Central memory CD4-positive, alpha-beta T cell (primary cell): ENCODE measurements at places on chromosomes 13 and 19.

- no peak for DNase-seq
Observed at GRCh38 chr19:12247644-12248222, 47.0 kb downstream of the ZNF44 start.

DNA sequence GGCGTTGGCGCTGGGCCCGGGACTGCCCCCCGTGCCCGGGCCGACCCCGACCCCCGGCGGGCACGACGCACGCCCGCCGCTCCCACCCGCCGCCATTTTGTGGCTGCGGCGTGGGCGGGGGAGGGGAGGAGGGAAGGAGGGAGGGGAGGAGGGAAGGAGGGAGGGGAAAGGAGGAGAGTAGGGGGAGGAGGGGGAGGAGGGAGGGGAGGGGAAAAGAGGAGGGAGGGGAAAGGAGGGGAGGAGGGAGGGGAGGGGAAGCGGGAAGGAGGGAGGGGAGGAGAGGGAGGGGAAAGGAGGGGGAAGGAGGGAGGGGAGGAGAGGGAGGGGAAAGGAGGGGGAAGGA is at the start of gene BTBD2:
TSS of gene BTBD2 (minus strand) at position 107 of the 343 bp plus-strand sequence. CDS start at position 96, 11 bp downstream.
- DNase-seq, result peak; percentile 24

DNA sequence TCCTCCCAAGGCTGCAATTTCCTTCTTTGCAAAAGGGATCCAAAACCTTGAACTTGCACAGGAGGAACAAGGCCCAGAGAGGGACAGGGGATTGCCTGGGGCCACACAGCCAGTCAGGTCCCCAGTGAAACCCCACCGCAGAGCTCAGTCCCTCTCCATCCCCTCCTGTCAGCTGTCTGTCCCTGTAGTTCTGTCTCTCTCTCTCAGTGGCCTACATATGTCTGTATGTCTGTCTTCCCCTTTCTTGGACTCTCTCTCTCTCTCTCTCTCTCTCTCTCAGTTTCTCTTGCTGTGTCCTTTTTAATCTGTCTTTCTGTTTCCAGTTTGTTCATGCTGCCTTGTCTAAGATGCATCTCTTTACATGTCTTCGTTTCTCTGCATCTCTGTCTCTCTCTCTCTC is 11.5 kb downstream of the CEACAM19 start:
- DNase-seq, result no peak

DNA sequence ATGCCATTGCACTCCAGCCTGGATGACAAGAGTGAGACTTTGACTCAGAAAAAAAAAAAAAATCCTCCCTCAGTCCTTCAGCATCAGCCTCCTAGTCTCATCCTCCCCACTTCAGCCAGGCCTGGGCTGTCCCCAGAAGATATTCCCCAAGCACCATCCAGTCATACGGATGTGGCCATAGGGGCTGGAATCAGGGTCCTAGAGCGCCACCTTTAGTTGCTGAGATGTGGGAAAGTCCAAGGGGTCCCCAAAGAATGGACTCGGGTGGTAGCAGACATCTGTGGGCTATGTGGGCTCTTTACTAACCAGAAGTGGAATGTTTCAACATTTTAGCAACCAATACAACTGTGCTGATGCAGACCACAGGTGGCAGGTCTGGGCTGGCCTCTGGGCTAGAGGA is 3.1 kb upstream of the TYROBP start:
- no peak for DNase-seq

DNA sequence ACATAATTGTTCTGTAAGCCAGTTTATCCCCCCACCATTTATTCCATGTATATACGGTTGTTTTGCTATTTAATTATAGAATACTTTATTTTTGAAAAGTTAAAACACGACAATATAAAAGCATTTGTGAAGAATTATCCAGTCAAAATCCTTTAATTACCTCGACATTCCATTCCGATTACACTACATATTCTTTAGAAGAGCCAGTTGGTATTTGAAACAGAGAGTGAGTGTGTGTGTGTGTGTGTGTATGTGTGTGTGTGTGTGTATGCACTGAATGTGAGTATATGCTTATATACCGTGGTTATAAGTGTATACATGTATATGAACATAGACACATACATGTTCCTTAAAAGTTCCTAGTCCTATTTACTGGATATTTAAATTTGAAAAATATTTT is 87.8 kb upstream of the KLF5 start:
- no peak for DNase-seq

DNA sequence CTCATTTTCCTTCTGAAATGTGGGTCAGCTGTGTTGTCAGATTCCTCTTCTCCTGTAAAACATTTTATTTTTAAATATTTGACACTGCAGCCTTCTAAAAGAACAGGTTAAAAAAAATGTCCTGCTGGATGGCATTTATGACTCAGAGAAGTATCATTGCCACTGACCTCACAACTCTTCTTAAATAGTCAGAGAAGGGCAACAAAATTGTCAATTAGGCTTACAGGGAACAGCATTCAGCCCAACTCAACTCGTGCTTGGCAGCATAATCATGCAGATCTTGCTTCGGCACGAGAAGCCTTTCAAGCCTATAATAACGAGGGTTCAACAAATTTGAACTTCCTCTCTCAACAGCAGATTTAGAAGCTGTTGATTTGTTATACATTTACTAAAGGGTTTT is 296.7 kb upstream of the DACH1 start:
- no peak for DNase-seq

- DNase-seq, result no peak
Observed at GRCh38 chr19:46186717-46187101, 38.7 kb downstream of the IGFL2 start.

- DNase-seq, result no peak
Observed at GRCh38 chr13:109680930-109681329, 105.5 kb downstream of the IRS2 start.

- no peak for DNase-seq
Observed at GRCh38 chr19:50646074-50646807, 3.0 kb upstream of the C19orf81 start.

GRCh38 chr13:111252446-111253364 is 67.7 kb upstream of the TEX29 start:
- no peak for DNase-seq

DNA sequence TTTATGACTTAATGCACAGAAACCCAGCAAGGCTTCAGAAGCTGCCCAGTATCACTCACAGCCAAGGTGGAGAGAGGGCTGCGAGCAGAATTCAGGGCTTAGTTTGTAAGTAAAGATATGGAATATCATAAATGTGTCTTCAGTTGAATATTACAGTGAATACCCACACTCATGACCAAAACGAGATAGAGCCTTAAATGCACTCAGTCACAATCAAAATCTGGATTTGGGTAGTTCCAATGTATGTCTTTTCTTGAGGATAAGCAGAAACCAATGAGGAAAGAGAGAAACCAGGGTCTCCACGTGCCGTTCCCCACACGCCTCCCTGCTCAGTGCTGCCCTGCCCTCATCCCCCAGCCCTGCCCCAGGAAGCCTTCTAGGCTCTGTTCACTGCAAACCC is 94.9 kb downstream of the ZIC5 start:
- no peak for DNase-seq

GRCh38 chr19:13748169-13748828 is 16.0 kb upstream of the MRI1 start:
- DNase-seq, result no peak

DNA sequence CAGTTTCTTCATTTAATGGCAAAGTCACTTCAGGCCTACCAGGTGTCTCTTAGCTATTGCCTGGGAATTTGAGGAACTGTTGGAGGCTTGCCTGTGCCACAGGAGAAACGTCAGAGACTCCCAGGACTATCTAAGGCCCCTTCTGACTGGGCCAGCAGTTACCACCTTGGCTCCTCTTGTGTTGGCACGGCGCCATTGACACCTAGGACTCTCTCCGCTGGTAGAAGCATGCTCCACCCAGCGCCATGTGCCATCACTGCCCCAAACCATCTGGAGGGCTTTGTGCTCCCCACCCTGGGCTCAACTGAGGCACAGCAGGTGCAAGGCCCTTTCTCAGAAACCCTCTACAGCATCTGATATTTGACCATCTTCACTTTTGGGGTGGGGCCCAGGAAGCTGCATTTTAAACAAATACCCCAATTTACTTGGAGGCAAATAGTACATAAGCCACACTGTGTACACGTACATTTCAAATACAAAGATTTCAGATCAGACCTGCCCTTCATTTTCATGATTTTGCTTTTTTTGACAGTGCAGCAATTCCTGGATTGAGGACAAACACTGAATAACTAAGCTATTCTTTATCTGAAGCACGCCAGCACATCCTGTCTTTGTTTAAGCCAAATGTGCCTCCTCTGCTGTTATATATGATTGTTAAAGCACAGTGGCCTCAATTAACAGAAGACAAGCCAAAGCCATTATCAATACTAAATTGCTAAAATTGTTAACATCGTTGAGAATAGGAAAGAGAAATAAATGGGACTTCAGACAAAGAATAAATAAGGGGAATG is 59.9 kb upstream of the TPP2 start:
- DNase-seq, result no peak

- DNase-seq, result no peak
Observed at GRCh38 chr19:33063753-33064457, 783 bp downstream of the RHPN2 start.

- DNase-seq, result no peak
Observed at GRCh38 chr13:50993934-50994333, 84.3 kb downstream of the RNASEH2B start.

GRCh38 chr13:44206434-44206833 is 167.2 kb upstream of the SERP2 start:
- no peak for DNase-seq

DNA sequence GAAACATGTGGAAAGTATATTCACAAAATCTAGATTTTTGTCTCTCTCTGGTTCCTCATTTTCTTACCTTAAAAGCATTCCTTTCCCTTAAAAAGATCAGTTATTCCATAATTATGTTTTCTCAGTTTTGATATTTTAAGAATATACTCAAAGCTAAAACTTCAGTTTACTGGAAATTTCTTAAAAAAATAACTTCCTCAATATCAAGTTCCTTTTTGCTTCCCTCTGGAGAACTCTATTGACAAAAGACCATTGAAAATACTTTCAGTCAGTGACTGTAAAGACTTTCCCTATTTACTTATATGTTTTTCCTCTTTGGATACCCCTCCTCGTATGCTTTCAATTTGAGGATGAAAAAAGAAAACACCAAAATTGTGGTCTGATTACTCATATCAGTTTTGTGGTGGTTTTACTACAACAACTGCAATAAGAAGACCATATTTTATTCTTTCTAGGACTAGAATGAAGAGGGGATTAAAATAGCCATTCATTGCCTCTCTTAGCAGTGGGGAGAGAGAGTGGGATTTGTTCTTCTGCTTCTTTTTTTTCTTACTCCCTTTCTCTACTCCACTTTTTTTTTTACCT is 113.2 kb downstream of the ESD start:
- DNase-seq, result no peak

DNA sequence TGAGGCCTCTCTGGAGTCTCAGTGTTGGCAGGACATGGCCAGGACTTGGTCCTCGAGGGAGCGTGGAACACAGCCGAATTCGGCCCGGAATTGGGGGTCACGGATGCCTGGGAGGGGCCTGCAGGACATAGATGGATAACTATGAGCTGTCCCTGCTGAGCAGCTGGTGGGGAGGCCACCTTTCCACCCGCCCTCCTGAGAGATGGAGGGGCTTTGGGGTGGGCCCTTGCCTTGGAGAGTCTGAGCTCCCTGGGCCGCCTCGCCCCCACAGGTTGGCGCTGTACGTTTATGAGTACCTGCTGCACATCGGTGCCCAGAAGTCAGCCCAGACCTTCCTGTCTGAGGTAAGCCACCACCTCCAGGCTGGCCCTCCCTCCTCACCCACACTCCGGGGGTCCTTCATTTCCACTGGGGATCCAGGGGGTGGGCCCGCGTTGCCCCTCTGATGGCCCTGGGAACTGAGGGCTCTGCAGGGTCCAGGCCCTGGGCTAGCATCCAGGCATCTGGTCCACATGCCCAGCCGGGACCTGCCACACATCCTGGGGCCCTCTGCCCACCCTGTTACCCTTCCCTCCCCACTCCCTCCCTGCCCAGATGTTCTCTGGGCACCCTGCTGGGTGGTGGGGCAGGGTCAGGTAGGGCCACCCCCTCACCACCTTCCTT is 8.0 kb downstream of the SSBP4 start:
- no peak for DNase-seq

- DNase-seq, result no peak
Observed at GRCh38 chr19:46494941-46495785, 504 bp downstream of the PNMA8B start.

DNA sequence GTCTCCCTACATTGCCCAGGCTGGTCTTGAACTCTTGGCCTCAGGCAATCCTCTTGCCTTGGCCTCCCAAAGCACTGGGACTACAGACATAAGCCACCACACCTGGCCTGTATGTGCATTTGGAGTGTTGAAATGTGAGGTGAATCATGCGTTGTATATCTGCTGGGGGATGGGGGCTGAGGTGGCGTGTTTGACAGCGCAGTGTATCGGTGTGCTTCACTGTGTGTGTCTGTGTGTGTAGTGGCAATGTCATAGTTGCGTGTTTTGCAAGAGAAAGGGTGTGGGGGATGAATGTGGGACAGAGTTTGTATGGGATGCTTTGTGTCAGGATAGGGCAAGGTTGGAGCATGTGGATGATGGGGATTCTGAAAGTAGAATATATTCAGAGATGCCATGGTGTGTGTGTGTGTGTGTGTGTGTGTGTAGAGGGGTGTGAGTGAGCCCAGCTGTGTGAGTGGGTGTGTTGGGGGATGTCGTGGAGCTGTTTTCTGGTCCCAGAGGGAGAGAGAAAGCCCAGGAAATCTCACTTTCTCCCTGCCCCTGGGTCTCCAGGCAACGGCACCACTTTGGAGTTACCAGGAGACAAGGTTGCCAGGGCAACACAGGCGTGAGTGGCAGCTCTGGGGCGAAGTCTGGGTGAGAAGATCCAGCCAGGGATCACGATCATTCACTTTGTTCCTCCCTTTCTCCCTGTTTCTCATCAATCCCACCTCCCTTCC is 1.1 kb upstream of the SWSAP1 start:
- DNase-seq, result no peak

DNA sequence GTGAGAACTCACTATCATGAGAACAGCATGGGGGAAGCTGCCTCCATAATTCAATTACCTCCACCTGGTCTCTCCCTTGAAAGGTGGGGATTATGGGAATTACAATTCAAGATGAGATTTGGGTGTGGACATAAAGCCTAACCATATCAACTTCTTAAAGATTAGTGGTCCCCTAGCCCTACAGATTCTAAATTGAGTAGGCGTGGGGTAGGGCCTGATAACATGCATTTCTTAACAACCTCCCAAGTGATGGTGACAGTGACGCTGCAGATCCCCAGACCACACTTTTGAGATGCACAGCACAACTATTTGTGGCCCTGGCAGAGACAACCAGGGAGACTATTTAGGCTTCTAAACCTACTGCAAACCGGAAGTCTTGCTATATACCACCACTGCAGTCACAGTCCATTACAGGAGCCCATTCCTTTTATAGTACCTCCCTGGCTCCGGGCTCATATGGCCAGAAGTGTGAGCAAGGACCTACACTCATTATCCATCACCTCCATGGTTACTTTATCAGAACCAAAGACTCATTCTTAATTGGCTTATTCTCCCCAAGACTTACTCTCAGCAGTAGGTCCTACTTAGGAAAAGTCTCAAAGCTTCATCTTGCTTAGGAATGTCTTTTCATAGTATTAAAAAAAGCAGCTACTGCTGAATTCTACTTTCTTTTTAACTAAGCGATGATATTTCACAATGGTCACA is 2.1 kb upstream of the DPY19L3 start:
- no peak for DNase-seq

- DNase-seq, result no peak
Observed at GRCh38 chr13:101755228-101755887, 302.9 kb downstream of the ITGBL1 start.

GRCh38 chr19:29268103-29268502 is 55.2 kb upstream of the UQCRFS1 start:
- no peak for DNase-seq
